HepG2 (cell line): ENCODE measurements at places on chromosomes 16 and 17. TPM values are rescaled to one million over a fixed set of nuclear protein-coding genes. Genes with fewer than 3 reads are reported as not detected.
A peak's percentile ranks its signal among the peaks of the same experiment; 100 is the strongest.

- no peaks in the 10 kb centered on the region for H3K27me3 ChIP-seq
- no peaks in the 10 kb centered on the region for H3K36me3 ChIP-seq
- H3K4me3 ChIP-seq: no peak overlapping the region
- DNase-seq: peak; percentile 65
- H3K27ac ChIP-seq: peak overlapping the region; percentile 21
Observed at GRCh38 chr17:382644-383533, 30.3 kb upstream of the RPH3AL start.

DNA sequence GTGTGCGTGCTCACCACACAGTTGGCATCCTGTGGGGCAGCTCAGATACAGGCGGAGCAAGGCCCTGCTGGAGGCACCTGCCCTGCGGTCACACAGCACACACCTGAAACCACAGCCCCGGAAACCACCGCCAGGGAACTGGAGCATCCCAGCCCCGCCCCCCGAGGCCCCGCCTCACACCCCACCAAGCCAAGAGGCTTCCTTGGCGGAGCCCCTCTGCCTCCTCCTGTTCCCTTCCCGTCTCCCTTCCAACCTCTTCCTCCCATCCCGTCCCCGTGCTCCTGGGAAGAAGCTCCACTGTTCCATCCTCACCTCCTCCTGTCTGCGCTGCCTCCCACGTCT, 205.5 kb downstream of the NTN1 start:
- no peaks in the 10 kb centered on the region for H3K4me1 ChIP-seq
- H3K4me3 ChIP-seq: no peak overlapping the region
- peaks cover 64% of the 10 kb centered on the region; the same call in 2 of the 3 replicates for H3K27me3 ChIP-seq
- no peak overlapping the region for H3K27ac ChIP-seq
- no peaks in the 10 kb centered on the region for H3K36me3 ChIP-seq

- H3K27ac ChIP-seq: no peak overlapping the region
- no peak for DNase-seq
- peaks cover 26% of the 10 kb centered on the region; the same call in 2 of the 3 replicates for H3K36me3 ChIP-seq
- peaks cover 60% of the 10 kb centered on the region for H3K4me1 ChIP-seq
- H3K4me3 ChIP-seq: no peak overlapping the region
- no peaks in the 10 kb centered on the region for H3K27me3 ChIP-seq
Observed at GRCh38 chr17:57099165-57099564, 14.1 kb downstream of the AKAP1 start.

DNA sequence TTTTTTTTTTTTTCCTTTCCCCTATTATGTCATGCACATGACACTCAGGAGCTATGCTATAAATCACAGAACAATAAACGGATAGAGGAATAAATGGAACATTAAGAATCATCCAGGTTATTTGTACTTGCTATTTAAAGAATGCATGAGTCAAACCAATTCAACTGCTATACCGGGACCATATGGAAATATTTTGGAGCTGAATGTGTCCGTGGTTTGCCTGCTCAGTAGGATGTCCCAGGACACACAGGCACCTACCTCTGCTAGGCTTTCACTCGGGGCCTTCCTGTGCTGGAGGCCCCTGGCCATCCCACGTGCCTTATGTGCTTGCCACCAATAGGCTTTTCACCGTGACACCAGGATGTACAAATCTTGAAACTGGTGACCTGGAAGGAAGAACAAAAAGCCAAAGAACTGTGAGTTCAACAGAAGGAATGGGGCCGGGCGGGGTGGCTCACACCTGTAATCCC, 15.3 kb upstream of the SEC14L1 start:
- no peaks in the 10 kb centered on the region for H3K27me3 ChIP-seq
- H3K4me3 ChIP-seq: no peak overlapping the region
- peaks cover 56% of the 10 kb centered on the region for H3K4me1 ChIP-seq
- peak; percentile 67 for DNase-seq
- no peak overlapping the region for H3K27ac ChIP-seq

DNA sequence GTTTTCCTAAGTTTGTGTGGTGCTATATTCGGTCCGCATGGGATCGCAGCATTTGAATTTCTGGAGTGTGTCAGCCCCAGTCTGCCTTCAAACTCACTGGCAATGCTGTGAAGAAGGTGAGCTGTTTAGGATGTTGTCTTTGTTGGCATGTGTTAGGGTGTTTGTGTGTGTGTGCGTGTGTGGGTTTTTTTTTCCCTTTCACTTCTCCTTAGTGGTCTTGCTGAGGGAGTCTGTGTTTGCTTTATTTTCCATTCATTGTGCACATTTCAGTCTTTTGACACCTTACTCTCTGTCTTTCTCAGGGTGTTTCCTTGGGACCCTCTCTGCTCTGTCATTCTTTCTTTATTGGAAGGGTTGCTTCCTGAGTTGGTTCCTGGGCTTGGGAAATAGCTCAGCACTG, 27.7 kb upstream of the RBFOX1 start:
- no peaks in the 10 kb centered on the region for H3K4me1 ChIP-seq
- no peak overlapping the region for H3K27ac ChIP-seq
- peaks cover 39% of the 10 kb centered on the region; the same call in 2 of the 3 replicates for H3K27me3 ChIP-seq
- no peaks in the 10 kb centered on the region for H3K36me3 ChIP-seq

DNA sequence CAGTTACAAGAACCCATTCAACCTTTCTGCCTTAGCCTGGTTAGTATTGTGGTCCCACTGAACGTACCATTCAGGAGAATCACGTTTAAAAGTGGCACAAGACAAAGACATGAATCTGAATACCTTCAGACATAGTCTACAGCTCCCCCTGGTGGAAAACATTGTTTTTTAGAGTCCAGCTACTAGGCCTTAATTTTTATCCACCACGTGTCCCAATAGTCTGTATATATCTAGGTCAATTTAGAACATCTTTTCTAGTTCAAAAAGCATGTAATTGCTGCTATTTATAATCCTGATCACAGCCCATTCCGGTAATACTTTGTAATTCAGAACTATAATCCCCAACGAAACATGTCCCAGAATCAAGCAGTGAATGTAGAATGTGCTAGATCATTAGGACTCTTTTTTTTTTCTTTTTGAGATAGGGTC, 13.7 kb upstream of the GUCY2D start:
- DNase-seq: peak; percentile 76
- no peaks in the 10 kb centered on the region for H3K36me3 ChIP-seq
- no peak overlapping the region for H3K27ac ChIP-seq
- peaks cover 11% of the 10 kb centered on the region for H3K4me1 ChIP-seq

GRCh38 chr17:47605011-47605410, 44.7 kb upstream of the KPNB1 start:
- peaks cover 20% of the 10 kb centered on the region for H3K36me3 ChIP-seq
- H3K27me3 ChIP-seq: no peaks in the 10 kb centered on the region
- no peak overlapping the region for H3K4me3 ChIP-seq
- peak overlapping the region; percentile 19 for H3K27ac ChIP-seq
- DNase-seq: no peak
- H3K4me1 ChIP-seq: peaks cover 21% of the 10 kb centered on the region

DNA sequence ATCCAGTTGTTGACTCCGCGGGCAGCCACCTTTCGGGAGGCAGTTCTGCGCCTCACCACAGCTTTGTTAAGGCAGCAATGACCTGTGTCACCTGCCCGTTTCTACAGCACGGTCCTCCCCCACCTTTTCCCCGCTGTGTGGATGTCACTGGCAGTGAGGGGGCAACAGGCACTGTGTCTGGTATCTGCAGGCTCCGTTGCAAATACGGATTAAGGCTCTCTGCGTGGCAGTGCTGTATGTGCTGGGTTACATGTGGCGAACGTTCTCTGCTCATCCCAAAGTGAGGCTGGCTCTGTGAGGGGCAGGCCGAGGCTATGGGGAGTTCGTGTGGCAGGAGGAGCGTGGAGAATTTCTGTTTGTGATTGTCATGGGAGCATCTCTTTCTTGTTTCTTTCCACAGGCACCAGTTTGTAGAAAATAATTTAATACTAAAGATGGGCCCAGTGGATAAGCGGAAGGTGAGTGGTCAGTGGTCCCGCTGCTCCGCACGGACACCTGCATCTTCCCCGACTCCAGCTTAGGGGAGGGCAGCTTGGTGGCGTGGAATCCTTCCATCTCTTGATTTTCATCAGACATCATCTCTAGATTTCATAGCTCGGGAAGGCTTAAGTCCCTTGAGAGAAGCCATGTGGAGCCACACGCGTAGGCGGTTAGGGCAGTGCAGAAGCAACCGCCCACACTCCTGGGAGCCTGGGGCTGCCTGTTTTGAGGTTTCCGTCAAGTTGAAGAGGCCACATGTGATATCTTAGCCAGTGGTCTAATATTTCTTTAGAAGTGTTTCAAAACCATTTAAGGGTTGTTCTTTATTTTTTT, 57.8 kb downstream of the PDPK1 start:
- H3K4me3 ChIP-seq: no peak overlapping the region
- peaks cover 33% of the 10 kb centered on the region for H3K36me3 ChIP-seq
- DNase-seq: no peak
- H3K27ac ChIP-seq: no peak overlapping the region

DNA sequence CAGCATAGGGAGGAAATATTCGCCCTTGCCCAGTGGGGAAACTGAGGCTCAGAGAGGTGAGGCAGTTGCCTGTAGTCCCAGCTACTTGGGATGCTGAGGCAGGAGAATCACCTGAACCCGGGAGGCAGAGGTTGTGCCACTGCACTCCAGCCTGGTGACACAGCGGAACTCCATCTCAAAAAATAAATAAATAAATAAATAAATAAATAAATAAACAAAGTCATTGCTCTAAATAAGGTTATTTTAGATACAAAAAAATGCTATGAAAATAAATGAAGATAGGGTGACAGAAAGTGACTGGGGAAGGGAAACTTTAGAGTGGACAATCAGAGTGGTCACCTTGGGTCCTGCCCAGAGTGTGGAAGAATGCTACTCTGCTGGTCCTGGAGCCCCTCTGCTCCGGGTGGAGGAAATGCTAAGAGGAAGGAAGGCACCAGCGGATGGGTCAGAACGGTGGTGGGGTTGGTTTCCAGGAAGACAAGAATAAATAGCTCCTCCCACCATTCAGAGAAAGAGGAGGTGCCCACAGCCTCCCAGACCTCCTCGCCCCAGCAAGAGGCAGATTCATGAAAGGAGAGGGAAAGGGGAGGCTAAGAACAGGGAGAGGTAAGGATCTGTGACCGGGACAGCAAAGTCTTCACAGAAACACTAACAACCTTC, 17.6 kb downstream of the TRPV3 start:
- DNase-seq: no peak
- no peak overlapping the region for H3K27ac ChIP-seq
- H3K36me3 ChIP-seq: no peaks in the 10 kb centered on the region
- H3K27me3 ChIP-seq: no peaks in the 10 kb centered on the region

GRCh38 chr16:24729951-24730815, 732 bp downstream of the TNRC6A start:
- no peak for DNase-seq
- H3K4me1 ChIP-seq: peaks cover 65% of the 10 kb centered on the region
- H3K36me3 ChIP-seq: peaks cover 2% of the 10 kb centered on the region; the same call in 1 of the 2 replicates
- no peaks in the 10 kb centered on the region; the same call in 1 of the 2 replicates for H3K27me3 ChIP-seq
- H3K27ac ChIP-seq: peak overlapping the region; percentile 87

- no peaks in the 10 kb centered on the region for H3K4me1 ChIP-seq
- no peak for DNase-seq
Observed at GRCh38 chr17:12691173-12691572, 25.5 kb downstream of the MYOCD start.

DNA sequence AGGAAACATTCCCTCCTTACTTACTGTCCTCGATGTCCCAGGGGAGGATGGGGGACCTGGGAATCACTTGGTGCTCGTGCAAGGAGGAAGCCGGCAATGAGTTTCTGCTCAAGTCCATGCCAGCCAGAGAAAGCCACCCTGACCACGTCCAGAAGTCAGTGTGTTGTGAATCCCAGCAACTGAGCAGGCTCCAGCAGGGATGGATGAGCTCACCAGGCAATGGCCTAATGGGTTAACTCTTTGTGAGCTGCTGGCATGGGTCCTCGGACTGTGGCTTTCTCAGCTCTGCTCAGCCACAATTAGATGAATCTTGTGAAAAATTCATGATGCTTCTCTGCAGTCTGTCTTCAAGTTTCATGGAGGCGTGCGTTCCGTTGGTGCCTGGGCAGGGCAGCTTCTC, at the start of gene PIRT:
Gene PIRT (minus strand): TSS at position 167 of the 400 bp plus-strand sequence. CDS start 12,442 bp downstream, outside the sequence.
- no peak within 1 kb of the TSS for H3K27ac ChIP-seq
- no peaks in the 10 kb centered on the region for H3K36me3 ChIP-seq
- no peaks in the 10 kb centered on the region for H3K4me1 ChIP-seq
- no peak for DNase-seq

DNA sequence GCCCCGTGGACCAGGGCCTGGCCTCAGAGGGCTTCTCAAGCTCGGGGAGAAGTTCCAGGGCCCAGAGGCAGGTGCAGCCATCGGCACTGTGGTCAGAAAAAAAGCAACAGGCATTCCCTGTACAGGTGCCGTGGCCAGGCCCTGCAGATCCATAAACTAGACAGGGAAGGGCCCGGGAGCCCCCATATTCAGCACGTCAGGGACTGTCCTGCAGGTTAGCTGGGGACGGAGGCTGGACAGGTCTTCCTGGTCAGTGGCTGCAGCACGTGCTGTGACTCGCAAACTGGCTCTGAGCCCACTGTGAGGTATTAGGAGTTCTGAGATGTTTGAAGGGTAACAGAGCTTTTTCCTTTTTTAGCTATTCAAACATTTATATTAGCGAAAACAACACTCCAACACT, 15.0 kb upstream of the C16orf95 start:
- peaks cover 96% of the 10 kb centered on the region for H3K36me3 ChIP-seq
- H3K27ac ChIP-seq: no peak overlapping the region
- H3K4me3 ChIP-seq: no peak overlapping the region
- no peak for DNase-seq

DNA sequence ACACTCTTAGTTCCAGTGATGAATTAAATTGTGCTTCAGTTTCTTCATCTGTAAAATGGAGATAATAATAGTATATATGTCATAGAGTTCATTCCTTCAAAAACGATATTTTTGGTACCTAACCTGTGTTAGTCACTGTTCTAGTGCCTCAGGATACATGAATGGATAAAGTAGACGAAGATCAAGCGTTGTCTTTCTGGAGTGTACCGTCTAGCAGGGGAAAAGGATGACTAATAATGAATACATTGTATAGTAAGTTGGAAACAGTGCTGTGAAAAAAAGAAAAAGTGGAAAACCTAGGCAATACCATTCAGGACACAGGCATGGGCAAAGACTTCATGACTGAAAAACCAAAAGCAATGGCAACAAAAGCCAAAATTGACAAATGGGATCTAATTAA, 8.6 kb downstream of the KRT10 start:
- no peak overlapping the region for H3K4me3 ChIP-seq
- H3K27me3 ChIP-seq: no peaks in the 10 kb centered on the region
- no peak for DNase-seq
- no peak overlapping the region for H3K27ac ChIP-seq

The EVPLL gene
- 0.05 TPM in 1 of 2 replicates, not detected in the other for polyA plus RNA-seq

The KNOP1 gene
- 20.6 and 21.2 TPM in 2 replicates for polyA plus RNA-seq

The NPIPB9 gene
- polyA plus RNA-seq: 0.52 and 0.77 TPM in 2 replicates

The BAIAP3 gene
- 5.7 and 9.1 TPM in 2 replicates for polyA plus RNA-seq

The NAA60 gene
- polyA plus RNA-seq: 29.9 and 32.0 TPM in 2 replicates

The HSF5 gene
- polyA plus RNA-seq: not detected in 2 replicates

The HOXB7 gene
- polyA plus RNA-seq: 0.04 and 0.08 TPM in 2 replicates

The RNF227 gene
- polyA plus RNA-seq: 0.79 and 0.94 TPM in 2 replicates

The TNFRSF17 gene
- polyA plus RNA-seq: not detected in 2 replicates

The DUS1L gene
- polyA plus RNA-seq: 81.0 and 108 TPM in 2 replicates
